ENCODE measurements at places on chromosomes 3 and 15.

DNA sequence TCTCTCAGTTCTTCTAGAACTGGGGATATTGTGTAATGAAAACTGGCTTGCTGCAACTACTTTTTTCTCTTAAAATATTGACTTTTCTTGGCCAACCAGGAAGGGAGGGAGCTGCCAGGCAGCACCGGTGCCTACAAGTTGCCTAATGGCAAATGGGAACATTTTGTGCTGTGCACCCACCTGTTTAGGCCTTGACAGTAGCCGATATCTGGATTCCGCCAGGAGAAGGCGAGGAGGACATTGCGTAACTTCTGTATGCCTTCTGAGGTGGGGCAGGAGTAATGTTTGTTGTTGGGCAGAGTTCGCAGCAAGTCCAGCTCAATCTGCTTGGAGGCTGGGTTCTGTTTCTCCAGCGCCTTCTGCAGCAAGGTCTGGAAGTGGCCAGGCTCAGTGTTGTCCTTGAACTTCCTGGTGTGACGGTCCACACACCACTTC is 64.9 kb downstream of the TBC1D2B start:
- no peak for DNase-seq

DNA sequence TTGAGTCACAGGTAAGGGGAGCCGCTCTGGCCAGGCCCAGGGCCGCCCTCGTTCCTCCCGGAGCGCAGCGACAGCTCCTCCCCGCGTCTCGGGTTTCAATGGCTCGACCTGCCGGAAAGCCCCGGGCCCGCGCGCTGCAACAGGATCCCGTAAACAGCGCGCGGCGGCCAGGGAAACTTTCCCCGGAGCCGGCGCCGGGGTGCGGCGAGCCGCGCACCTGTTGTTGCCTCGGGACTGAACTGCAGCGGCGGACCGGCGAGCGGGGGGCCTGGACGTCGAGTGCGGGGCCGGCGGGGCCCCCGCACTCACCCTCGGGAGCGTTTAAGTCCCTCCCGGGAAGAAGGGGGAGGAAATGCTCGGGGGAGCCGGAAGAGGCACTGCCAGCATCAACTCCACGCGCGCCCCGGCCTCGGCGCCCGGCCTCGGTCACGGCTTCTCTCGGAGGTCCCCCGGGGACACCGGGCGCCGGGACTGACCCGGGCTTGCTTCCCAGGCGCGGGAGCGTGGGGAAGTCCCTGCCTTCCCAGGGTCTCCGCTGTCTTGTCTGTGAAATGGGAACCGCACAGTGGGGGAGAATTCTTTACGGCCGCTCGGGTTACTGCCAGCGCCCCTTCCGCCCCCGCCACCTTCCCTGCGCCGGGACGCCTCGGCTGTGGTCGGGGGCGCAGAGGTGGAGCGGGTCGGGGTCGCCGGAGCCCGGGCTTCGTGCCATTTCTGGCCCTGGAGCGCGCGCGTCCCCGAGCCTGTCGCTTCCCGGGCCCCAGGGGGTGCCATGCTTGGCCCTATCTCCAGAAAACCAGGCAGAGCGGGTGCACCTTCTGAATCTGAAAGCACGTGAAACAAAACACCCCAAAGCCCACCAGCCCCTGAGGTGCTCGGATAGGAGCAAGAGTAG is 7.5 kb upstream of the PGPEP1L start:
- no peak for DNase-seq

GRCh38 chr15:88803241-88803919 is at the start of gene ACAN:
ACAN (plus strand) TSS chr15:88803436; CDS start chr15:88836207, 32,771 bp downstream.
- DNase-seq = no peak

DNA sequence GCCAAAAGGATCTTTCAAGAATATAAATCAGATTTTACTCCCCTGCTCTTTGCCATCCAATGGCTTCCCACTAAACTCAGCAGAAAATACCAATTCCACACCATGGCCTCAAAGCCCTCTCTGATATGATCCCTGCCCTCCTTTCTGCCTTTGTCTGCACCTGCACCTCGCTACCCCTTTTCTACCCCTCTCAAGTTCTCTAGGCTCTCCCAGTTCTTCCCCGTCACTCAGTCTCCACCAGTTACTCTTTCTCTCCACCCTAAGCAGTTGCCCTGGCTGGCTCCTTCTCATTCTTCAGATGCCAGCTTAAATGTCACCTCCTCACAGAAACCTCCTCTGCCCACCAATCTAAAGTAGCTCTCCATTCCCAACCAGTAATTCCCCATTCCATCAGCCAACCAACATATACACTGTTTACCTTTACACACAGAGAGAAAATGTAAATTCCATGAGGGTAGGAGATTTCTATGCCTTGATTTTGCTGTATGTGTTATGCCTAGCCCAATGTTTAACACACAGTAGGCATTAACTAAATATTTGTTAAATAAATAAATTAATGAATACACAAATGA is 93.6 kb upstream of the LPP start:
- DNase-seq = no peak

DNA sequence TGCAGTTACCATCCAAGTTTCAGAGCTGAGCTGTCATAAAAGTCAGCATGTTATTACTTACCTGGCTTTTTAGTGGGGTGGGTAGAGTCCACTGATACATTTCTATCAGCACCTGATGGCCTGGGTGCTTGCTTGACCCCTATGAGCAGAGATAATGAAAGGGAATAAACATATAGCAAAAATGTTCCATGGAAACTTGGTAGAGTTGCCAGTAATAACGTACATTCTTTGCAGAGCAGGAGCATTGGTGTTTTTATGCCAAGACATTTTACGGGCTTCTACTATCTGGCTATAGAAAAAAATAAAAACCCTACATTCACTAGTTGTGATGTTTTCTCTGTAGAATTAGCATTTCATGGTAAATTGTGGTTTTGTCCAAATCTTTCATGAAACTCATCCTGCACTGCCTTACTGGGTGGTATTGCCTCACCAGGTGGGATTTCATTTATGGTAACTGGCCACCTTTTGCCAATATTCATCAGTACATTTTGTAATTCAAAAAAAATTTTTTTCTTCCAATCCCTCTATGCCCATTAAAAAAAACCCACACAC is 70.9 kb downstream of the TFG start:
- no peak for DNase-seq

DNA sequence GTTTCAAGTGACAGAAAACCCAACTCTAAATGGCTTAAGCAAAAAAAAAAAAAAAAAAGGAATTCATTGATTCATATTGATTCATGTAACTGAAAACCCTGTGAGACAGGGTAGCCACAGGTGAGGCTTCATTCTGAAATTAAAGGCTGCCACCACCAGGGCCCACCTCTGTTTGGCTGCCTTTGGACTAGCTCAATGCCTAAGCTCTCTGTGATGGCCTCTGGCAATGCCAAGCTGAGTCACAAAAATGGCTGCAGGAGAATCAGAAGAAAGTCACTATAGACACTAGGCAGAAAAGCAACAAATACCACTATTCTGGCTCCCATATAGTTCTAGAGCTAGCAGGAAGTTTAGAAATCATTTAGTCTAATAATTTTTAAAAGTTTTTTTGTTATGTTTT is 38.2 kb upstream of the GYG1 start:
- DNase-seq = no peak

DNA sequence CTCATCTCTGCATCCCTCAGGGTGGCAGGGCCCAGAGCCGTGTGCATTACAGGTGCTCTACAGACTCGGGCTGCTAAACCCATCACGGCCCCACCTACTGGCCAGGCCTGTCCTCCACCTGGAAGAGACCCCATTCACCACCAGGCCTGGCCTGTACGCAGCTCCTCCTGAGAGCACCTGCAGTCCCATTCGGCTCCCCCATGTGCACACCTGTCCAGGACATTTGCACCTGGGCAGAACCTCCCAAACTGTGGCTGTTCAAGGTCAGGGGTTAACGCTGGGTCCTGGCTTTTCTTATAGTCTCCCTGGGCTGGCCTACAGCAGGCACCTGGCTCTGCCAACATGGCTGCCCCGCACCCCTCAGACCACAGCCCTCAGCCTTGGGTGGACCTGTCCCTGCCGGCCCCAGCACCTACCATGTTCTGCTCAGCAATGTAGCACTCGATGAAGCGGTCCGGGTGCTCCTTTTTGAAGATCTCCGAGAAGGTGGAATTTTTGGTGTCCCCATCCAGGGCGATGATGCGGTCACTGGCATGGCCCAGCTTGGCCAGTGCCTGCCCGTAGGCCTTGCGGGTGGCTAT is 25.7 kb downstream of the TKT start:
- DNase-seq = peak; percentile 38

DNA sequence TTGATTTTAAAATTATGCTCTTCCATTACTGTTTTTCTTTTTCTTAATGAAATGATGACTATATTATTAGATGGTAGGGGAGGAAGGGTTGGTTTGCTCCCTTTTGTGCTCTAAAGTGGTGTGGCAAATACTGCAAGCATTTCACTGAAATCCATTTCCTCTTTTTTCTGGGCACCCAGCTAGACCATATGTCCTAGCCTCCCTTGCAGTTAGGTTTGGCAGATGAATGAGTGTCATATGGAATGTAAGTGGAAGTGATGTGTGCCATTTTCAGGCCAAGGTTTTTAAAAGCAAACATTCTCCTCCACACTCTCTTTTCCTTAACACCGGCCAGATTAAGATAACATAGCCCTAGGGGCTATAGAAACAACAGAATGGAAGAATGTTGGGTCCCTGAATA is 363.0 kb downstream of the FGF12 start:
- no peak for DNase-seq

DNA sequence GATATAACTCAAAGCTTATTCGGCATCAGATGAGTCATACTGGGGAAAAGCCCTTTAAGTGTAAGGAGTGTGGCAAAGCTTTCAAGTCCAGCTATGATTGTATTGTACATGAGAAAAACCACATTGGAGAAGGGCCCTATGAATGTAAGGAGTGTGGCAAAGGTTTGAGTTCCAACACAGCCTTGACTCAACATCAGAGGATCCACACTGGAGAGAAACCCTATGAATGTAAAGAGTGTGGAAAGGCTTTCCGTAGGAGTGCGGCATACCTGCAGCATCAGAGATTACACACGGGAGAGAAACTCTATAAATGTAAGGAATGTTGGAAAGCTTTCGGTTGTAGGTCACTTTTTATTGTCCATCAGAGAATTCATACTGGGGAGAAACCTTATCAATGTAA is 7.5 kb downstream of the ZNF621 start:
- DNase-seq = no peak

DNA sequence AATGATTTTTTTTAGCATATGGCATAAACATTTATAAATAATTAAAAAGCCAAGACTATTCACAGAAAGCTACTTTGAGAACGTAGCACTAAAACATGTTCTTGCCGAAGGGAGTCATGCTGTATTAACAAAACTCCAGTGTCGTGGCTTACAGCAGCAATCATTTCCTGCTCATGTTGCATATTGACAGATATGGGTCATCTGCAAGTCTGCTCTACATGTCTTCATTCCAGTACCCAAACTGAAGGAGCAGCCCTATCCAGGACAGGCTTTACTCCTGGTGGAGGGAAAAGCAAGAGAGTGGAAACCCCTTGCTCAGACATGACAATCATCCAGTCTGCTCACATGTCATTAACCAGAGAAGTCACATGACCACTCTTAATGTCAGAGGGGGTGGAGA is 87.6 kb downstream of the NEK11 start:
- DNase-seq = no peak

DNA sequence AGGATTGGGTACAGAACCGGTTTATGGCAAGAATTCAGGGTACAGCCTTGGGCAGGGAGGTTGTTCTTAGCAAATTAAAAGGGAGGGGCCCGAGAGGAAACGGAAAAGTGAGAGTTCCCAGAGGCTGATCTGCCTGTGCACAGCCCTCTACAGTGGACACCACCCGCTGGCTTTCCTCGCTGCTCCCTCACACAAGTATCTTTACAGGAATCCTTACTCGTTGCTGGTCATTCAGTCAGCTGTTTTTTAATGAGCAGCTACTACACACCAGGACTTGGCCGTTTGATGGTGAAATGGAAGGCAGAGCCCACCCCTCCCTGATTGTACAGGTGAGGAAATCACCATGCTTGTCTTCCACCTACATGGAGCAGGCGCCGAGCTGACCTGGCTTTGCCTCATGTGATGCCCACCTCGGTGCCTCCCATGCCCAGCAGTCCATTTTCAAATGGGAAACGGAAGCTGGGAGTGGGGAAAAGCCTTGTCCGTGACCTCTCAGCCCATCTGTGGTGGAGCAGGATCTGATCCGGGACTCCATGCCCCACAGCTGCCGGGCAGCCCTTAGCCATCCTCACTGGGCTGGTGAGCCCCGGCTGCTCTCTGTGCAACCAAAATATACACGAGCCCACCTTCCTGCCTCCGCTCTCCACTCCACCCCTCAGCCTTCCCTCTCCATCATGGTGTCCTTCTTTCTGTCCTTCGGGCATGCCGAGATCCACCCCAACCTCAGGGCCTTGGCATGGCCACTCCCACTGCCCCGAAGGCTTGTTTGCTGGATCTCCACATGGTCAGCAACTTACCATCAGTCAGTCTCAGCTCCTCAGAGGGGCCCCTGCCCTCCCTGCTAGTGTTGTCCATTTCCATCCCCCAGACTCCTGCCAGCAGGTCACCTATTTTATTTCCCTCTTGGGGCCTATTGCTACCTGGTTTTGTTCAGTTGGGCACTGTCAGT is 33.3 kb upstream of the FGD5 start:
- DNase-seq = no peak

GRCh38 chr3:71512544-71512943 is 71.0 kb downstream of the FOXP1 start:
- no peak for DNase-seq

DNA sequence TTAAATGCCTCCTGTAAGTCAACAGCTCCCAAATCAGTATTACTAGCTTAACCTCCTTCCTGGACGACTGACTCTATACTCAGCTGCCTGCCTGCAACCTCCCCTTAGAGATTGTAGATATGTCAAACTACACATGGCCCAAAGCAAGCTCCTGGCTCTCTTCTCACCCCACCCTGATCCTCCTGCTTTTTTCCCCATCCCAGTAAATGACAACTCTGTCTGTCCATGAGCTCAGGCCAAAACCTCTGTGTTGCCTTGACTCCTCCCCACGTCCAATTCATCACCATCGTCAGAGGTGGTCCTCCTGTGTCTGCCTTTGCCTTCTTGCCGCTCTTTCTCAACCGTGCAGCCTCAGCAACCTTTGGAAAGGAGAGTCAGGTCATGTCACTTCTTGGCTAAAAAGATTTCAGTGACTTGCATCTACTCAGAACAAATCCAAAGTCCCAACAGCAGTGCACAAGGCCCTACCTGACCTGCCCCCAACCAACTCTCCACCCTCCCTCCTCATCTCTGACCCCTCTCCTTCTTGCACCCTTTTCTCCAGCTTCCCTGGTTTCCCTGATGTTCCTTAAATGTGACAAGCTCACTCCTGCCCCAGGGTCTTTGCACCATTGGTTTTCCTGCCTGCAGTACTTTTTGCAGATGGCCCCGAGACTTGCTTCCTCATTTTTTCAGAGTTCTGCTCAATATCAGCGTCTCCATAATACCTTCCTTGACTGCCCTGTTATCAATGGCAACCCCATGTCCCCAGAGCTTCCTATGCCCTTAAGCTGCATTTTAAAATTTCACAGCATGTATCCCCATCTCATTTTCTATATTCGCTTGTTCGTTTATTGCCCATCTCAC is 52.8 kb downstream of the LSM3 start:
- DNase-seq = no peak

DNA sequence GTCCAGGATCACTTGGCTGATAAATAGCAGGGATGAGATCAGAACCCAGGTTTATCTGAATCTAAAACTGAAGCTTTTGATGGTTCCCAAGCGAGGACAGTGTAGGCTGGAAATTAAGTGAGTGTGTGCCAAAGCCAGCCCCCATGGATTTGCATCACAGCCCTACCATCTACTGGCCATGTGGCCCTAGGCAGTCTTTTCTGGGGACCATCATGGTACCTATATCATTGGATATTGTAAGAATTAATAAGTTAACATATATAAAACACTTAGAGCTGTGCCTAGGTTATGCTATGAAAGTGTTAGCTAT is 32.8 kb upstream of the SSR3 start:
- no peak for DNase-seq

GRCh38 chr3:63559884-63560283 is 92.6 kb upstream of the SNTN start:
- DNase-seq = no peak

- DNase-seq = no peak
Observed at GRCh38 chr3:99578339-99578970, 59.9 kb upstream of the COL8A1 start.
